ENCODE measurements at places on chromosomes 1 and 21.

GRCh38 chr1:50976111-50976889, 6.3 kb downstream of the CDKN2C start:
- DNase-seq: no peak

DNA sequence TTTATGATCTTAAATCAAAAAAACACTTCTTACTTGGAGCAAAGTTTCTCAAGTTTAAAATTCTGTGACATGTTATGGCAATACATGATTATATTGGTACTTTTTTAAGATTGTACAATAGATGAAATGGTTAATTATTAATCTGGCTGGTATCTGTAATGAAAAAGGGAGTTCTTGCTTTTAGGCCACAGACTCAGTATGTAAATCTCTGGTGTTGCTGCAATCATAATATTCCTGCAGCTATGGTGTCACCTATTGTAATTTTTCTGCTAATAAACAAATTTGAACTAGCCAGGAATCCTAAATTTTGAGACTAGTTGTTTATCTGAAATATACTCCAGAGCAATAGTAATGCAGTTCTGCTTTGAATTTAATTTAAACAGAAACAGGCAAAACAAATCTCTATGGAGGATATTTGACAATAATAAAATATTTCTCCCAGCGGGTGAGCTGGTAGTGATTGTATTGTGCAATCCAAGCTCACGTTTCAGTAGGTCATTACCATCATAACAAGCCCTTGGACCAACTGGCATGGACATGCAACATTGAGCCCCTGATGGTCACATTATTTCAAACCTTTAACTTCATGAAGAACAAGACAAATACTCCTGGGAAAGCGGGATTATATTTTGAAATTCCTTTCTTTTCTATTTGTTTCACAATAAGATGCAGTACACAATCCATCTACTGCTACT, 77.2 kb upstream of the USH2A start:
- no peak for DNase-seq

DNA sequence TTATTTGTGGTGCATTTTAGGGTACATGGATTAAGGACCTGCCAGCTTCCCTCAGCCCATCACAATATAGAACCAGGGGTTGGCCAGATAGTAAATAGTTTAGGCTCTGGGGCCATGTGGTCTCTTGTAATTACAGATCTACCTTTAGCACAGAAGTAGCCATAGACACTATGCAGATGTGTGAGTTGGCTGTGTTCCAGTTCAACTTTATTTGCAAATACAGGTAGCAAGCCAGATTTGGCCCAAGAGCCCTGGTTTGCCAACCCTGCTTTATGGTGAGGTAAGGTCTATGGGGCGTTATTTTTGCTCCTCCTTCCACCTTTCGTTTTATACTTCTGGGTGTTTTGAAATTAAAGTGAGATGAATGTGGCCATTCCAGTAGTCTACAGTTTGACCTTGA, 48.7 kb downstream of the MRPS6 start:
- no peak for DNase-seq

DNA sequence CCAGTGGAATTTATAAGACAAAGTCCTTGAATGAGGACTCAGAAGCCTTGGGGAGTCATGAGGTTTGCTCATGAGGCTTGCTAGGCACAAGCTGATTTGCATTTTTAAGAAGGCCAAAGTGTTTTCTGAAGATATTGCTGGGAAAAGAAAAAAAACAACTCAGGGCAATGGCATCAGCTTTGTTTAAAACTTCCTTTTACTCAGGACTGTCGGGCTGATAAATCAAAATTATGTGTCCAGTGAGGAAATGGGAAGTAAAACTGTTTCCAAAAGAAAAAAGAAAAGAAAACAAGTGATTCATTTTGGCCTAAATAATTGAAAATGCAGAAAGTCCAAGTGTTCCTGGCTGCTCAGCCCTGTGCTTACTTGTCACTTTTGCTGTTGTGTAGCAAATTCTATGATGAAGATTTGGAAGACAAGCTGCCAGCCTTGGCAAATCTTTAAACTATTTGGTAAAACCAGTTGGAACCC, 282.4 kb downstream of the HLX start:
- DNase-seq: no peak

- DNase-seq: no peak
Observed at GRCh38 chr1:156884560-156885184, 8.8 kb upstream of the PEAR1 start.

- no peak for DNase-seq
Observed at GRCh38 chr1:159205225-159205624, 550 bp downstream of the ACKR1 start.

DNA sequence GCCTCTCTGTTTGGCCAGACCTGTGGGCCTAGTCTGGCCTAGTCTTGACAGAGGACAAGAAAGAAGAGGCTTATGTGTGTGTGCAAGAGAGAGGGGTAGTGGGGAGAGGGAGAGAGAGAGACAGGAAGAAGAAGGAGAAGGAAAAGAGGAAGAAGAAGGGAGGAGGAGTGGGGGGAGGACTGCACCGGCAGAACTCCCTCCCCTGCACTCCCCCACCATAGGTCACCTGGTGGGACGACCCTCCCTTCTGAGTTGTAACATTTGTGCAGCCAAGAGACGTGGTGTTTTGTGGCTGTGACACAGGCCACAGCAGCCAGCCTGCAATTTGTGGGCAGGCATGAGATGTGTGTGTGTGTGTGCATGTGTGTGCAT, 4.3 kb downstream of the INAVA start:
- DNase-seq: no peak

DNA sequence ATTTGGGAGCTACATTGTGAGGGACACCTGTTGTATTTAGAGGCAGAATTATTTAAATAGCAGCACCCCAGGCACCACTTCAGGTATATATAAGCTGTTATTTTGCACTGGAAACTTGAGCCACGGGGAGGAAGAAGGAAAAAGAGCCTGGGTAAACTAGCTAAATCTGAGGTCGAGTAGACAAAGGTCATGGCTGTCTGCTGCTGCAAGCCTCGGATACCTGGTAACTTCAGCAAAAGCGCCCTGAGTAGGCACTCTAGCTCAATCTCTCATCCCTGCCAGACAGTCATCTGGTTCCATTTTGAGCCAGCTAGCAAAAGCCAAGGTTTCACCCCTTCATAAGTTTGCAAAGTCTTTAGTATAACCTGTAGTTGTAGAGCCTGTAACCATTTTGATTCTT, 101.9 kb upstream of the ZNF644 start:
- DNase-seq: no peak

DNA sequence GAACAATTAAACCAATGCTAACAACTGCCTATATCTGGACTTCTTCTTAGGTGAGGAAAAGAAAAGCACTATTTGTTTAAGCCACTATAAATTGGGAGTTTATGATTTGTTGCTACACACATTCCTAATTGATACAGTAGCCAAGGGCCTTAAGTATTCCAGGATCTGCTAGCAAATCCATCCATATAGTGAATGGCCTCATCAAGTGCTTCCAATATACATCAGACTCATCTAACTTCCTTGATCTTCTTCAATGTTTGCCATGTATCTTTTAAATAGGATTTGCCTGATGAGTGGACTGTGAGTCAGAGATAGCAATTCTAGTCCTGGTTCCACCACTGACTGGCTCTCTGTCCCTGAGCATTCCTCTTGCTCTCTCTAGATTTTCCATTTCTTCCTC, 430.2 kb downstream of the OMA1 start:
- no peak for DNase-seq

DNA sequence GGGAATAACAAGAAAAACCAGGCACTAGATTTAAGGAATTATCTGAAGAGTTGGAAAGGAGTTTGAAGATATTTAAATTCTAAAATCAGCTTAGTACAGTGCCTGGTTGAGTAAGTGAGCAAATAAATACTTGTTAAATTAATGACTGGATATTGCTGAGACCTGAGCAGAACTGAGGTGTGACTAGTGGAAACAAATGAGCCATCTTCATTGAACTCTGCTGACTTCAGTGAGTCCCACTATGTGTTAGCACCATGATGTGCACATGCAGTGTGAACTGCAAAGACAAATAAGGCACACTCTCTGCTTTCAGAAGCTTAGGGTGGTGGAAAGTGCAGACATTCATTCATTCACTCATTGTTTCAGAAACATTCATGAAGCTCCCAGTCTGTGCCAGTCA, 48.7 kb downstream of the ELAPOR1 start:
- no peak for DNase-seq

DNA sequence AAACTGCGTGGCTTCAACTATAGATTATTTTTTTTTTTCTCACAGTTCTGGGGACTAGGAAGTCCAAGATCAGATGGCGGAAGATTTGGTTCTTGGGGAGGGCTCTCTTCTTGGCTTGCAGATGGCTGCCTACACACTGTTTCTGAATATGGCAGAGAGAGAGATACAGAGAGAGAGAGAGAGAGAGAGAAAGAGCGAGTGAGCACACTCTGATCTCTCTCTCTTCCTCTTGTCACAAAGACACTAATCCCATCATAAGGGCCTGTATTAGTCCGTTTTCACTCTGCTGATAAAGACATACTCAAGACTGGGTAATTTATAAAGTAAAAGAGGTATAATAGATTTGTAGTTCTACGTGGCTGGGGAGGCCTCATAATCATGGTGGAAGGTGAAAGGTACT, 79.5 kb downstream of the IGSF21 start:
- DNase-seq: no peak

DNA sequence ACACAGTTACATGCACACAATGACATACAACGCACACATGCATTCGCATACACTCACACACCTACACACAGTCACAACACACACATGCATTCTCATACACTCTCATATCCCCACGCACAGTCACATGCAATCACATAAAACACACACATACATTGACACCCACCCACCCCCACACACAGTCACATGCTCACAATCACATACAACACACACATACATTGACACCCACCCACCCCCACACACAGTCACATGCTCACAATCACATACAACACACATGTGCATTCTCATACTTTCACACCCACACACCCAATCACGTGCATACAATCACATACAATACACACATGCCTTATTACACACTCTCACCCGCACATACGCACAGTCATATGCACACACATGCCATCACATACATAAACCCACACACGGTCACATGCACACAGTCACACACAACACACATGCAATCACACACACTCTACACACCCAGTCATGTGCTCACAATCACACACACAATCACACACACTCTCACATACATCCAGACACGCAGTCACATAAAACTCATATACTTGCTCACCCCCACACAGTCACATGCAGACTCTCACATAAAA, 134.3 kb downstream of the CASZ1 start:
- DNase-seq: no peak

GRCh38 chr1:214777364-214777763, 174.4 kb downstream of the CENPF start:
- no peak for DNase-seq

GRCh38 chr1:234676103-234676594, 66.2 kb upstream of the IRF2BP2 start:
- peak; percentile 92 for DNase-seq

DNA sequence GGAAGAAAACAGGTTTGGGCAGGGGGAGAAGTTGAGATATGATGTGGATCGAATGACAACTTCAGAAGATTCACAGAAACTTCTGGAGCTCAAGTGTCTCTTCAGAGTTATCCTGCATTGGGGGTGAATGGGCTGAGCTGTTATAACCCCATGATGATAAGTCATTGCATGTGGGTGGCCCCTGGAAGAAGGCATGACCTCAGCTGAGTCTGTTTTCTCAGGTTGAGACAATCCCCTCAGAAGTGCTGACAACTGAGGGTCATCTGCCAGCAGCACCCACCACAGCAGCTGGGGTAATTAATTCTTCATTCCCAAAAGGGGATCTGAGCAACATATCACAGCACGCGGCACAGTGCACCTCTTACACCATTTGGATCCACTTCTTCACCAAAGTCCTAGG, 138.6 kb upstream of the CAMK1G start:
- DNase-seq: no peak

DNA sequence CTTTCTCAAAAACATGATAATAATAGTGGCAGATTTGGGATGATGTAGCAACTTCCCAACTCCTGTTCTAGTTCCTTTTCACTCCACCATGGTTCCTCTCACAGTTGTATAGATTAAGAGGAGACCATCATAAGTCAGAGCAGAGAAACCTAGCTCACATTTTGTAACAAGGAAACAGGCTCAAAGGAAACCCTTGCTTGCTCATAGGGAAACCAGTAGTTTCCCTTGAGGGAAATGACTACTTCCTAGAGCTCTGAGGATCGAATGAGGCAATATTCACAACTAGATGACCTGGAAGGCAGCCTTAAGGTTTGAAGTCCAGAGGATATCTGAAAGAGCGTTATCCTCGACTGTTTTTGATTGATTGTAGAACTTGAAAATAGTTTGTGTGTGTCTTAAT, 76.1 kb upstream of the C8B start:
- DNase-seq: no peak

DNA sequence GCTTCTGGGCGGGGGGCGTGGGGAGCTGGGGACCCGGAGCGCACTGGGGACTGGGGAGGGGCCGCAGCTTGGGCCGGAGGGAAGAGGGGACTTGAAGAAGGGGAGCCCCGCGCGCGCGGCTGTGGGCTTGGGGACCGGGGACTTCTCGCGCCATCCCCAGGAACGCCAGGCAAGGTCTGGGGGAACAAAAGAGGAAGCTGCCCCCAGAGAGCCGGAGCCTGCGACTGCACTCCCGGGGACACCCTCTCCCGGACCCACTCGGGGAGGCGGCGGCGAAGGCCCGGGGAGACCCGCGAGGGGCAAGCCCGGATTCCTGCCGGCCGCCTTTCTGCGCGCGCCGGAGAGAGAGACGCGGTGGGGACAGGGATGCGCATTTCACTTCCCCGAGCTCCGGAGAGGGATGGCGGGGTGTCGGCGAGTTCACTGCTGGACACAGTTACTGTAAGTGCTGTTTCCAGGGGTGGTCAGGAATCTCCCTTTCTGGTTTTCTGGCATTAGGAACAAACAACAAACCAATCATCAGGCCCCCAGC, 732 bp downstream of the ABCG1 start:
- DNase-seq: peak; percentile 50

DNA sequence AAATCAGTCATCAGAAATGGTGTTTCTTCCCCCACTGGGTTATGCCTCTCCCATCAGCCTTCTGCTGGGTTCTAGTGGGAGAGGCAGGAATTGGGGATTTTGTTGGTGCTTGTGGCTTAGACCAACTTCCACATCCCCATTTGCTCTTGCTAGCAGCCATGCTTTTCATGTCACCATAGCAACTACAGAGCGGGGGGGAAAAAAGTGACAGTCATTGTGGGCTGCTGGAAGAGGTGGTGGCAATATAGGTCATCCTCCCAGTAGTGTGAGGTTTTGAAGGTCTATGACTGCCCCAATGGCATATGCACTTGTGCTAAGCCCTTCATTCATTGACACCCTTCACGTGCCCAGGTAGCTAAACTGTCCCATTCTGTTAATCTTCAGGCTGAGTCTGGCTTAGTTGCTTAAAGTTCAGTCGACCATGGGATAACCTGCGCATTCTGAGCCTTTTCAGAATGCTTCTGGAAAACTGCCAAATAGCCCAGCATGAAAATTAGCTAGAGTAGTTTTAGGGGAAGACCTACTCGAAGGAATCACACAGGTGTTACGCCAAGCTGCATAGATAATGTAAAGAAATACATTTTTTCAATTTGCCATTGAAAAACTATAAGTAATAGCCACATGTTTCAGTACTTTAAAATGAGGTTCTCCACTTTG, 53.7 kb upstream of the ZNF326 start:
- no peak for DNase-seq

GRCh38 chr1:229006121-229006870, 264.6 kb upstream of the RAB4A start:
- no peak for DNase-seq

GRCh38 chr1:196501760-196502428, 106.3 kb downstream of the KCNT2 start:
- no peak for DNase-seq

GRCh38 chr1:147579934-147580537, 38.7 kb downstream of the BCL9 start:
- DNase-seq: no peak

GRCh38 chr1:107673006-107673405, 292.0 kb downstream of the VAV3 start:
- no peak for DNase-seq

All from right hindlimb (tissue), 1 donor.